ENCODE measurements at places on chromosomes 6 and 20.
A peak's percentile ranks its signal among the peaks of the same experiment; 100 is the strongest.

DNA sequence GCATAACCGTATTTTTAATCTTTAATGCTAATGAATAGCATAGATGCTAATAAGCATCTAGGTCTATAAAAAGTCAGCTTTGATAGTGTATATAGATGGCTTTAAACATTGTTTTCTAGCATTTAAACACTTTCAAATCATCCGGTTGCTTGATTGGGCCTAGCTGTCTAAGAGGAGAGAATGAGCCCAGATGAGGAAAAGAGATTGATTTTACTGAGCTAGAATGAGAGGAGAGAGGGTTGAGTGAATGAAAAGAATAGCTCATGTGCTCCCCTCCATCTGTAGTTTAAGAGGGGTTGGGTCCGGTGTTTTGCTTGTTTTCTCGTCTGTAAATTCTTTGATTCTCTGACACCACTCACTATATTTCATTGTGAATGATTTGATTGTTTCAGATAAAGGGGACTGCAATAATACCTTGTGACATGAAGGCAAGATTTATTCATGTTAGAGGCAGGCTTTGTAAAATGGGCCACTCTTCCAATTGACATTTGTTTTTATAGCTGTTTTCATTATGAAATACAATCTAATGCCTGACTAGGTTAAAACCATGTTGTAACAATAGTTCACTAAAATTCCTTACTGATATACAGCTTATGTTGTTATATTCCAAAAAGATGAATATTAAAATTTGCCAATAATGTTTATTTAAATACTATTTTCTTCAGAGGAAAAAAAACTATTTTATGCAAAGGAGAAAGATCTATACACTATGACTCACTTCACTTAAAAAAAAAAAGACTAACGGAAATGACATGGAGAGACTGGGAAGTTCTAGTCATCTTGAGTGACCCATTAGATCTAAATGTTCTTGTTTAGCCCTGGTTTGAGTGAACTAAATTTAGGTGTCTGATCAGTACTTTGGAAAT is 3.2 kb downstream of the PTPN1 start:
- no peak for DNase-seq

- DNase-seq, result no peak
Observed at GRCh38 chr20:62969179-62969760, 16.8 kb downstream of the SLC17A9 start.

DNA sequence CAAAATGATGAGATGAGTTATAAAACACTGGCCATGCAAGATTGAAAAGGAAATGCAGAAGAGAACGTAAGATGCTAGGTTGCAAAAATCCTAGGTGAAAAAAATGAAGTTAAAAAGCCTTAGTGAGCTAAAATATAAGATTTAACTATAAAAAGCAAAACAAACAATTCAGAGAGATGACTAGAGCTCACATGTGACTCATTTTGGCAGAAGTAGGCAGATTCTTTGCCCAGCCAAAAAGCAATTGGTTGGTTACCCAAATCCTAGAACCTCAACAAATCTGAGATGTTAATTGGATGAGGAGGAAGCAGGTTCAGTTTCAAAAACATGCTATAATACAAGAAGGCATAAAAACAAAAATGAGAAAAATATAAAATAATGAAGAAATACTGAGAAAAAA is 249.1 kb downstream of the OGFRL1 start:
- no peak for DNase-seq

- peak; percentile 70 for DNase-seq
Observed at GRCh38 chr6:11496152-11497060, 41.1 kb upstream of the TMEM170B start.

GRCh38 chr20:37837924-37838323 is 65.0 kb upstream of the VSTM2L start:
- DNase-seq, result no peak

- DNase-seq, result no peak
Observed at GRCh38 chr20:35281506-35282101, 3.0 kb downstream of the EIF6 start.

- DNase-seq, result no peak
Observed at GRCh38 chr6:130417951-130418350, 52.1 kb downstream of the TMEM200A start.

GRCh38 chr6:130032758-130033340 is 14.5 kb downstream of the L3MBTL3 start:
- no peak for DNase-seq

GRCh38 chr20:23879811-23880374 is 345 bp upstream of the CST5 start:
- DNase-seq, result no peak

GRCh38 chr20:64102647-64103354 is 4.6 kb downstream of the NPBWR2 start:
- DNase-seq, result no peak

GRCh38 chr20:49851231-49851705 is 38.6 kb downstream of the SLC9A8 start:
- DNase-seq, result no peak

DNA sequence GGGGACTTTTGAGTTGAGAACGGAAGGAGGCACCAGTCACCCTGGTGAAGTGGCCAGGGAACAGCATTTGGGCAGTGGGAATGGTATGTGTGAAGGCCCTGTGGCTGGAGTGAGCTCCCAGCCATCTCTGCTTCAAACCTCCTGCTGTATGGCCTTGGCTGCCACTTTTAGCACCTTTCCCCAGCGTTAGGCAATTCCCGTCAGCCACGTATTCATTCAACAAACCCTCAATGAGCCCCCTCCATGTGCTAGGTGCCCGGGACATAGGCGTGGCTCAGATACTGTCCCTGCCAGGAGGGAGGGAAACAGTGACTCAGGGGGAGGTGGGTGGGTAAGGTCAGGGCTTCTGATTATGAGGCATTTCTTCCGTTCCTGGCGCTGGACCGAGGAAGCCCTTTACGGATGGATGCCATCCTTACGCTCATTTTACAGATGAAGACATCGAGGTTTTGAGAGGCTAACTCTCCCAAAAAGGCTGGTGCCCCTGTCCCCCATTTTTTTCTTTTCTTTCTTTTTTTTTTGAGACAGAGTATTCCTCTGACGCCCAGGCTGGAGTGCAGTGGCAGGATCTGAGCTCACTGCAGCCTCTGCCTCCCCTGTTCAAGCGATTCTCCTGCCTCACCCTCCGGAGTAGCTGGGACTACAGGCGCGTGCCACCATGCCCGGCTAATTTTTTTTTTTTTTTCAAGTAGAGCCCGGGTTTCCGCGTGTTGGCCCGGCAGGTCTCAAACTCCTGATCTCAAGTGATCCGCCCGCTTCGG is 37.5 kb downstream of the SRC start:
- no peak for DNase-seq

DNA sequence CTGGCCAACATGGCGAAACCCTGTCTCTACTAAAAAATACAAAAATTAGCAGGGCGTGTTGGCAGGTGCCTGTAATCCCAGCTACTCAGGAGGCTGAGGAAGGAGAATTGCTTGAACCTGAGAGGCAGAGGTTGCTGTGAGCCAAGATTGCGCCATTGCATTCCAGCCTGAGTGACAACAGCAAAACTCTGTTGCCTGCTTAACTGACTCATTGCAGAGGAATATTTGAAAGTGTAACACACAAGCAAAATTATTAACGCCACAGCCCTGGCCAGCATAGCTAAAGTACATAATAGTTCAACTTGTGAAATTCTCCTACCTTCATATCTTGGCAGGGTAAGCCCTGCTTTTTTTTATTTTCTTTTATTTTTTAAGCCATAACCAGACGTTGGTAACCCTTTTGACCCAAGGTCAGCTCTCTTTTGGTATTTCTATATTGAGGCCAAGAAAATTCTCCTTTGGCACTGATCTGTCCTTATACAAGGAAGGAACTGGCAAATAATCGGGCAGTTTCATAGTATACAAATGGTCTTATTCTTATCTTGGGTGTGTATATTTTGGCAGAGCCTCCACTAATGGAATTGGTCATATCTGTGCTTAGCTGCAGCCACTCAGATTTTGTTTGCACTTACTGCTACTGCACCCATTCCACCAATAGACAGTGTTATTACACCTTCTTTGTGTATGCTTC is 4.0 kb upstream of the ADGRF5 start:
- no peak for DNase-seq

DNA sequence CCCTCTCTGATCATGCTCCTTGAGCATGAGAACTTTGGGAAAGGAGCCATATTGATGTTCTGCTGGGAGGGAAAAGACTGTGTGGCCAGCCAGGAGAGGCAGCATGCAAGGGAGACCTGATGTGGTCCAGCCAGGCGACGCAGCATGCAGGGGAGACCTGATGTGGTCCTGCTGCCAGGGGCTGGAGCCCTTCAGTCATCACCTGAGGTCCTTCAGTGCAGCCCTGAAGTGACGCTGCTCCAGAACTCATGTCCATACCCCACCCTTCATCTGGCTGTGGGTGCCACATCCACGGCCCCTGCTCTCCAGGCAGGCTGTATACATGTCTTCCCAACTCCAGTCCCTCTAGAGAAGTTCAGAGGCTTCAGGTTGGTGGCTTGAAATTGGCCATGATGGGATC is 134.4 kb downstream of the ERMARD start:
- no peak for DNase-seq

DNA sequence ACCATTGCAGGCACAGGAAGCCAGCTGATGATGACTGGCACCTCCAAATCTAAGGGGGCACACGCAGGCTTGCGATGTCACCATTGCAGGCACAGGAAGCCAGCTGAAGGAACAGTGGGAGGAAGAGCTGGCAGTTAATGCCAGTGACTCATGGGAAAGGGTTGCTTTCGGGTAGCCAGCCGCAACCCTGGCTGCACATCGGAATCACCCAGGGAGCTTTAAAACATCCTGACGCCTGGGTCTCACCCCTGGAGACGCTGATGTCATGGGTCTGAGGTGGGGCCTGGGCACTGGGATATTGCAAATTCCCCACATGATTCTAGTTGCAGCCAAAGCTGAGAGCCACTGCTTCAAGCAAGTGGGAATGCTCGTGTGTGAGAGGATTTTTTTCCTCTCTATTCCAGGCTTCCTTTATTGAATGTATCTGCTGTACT is 16.1 kb upstream of the CCN6 start:
- no peak for DNase-seq

DNA sequence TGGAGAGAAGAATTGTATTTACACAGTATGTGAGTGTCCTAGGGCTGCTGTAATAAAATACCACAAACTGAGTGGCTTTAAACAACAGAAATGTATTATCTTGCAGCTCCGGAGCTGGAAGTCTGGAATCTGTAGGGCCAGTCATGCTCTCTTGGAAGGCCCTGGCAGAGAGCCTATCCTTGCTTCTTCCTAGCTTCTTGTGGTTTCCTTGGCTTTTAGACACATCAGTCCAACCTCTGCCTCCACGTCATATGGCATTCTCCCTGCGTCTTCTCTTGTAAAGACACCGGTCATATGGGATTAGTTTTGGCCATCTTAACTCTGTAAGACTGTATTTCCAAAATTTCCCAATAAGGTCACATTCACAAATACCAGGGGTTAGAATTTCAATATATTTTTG is 10.8 kb downstream of the FNDC1 start:
- no peak for DNase-seq

DNA sequence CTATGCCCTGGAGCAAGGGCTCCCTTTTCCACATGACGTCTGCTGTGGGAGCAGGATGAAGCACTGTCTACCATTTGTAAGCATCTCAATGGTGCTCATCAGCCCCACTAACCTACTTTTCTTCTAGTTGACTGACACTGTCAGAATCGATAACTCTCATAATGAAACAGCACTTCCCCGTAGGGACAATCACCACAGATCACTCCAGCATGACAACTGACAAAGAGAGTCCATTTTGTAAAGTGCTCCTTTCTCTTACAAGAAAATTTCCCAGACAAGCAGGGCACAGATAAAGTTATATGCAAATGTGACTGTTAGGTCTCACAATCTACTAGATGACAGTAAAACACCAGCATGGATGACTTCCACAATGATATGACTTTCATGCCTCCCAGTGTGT is 46.4 kb downstream of the HEBP2 start:
- no peak for DNase-seq

DNA sequence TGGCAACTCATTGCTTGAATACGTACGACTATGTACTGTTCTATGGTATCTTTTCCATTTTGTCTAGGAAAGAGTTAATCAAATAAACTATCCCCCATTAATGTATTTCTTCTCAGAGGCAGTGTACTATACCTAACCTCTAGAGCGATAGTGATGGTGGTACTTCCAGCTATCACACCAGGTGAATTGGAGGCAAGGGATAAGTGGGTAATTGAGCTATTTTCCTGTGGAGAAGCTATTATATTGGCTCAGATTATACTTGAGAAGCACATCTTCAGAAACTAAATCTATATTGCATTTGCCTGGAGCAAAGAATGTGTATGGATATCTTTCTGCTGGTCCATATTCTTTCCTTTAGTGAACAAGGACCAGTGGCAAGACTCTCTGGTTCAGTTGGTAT is 430.7 kb upstream of the KHDRBS2 start:
- no peak for DNase-seq

GRCh38 chr6:55836481-55836880 is 38.9 kb downstream of the BMP5 start:
- no peak for DNase-seq

GRCh38 chr20:32993496-32994050 is 10.7 kb downstream of the SUN5 start:
- DNase-seq, result no peak

DNA sequence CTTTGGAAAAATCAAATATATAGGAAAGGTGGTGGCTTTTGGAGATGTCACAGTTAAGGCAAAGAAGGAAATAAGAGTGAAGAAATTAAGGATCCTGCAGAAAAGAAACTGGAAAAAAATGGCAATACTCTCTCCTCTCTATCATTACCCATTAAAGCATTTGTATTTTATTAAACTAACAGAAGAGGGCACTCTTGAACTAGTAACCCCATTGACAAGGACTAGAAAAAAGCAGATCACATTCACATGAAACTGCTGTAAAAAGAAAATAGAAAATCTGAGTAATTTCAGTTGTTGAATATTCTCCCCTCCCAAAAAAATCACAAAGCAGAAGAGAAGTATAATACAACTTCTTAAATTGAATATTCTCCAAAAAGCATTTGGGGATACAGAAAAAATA is 104.1 kb upstream of the SLC35B3 start:
- no peak for DNase-seq

DNA sequence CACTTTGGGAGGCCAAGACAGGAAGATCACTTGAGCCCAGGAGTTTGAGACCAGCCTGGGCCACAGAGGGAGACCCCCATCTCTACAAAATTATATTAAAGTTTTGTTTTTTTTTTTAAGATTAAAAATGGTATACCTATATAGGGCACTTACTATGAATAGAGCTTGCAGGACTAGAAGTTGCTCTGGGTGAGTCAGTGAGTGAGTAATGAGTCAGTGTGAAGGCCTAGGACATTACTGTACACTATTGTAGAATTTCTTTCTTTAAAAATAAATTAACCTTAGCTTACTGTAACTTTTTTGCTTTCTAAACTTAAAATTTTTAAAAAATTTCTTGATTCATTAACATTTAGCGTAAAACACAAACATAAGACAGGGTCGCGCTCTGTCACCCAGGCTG is 29.7 kb downstream of the STK35 start:
- no peak for DNase-seq

GRCh38 chr20:53002786-53003185 is 30.6 kb downstream of the TSHZ2 start:
- no peak for DNase-seq

- no peak for DNase-seq
Observed at GRCh38 chr6:135251498-135252441, 70.7 kb downstream of the MYB start.

GRCh38 chr6:21751608-21752007 is 158.1 kb downstream of the SOX4 start:
- no peak for DNase-seq

GRCh38 chr6:107439406-107439805 is 20.0 kb downstream of the PDSS2 start:
- no peak for DNase-seq
